Activated CD4-positive, alpha-beta T cell treated with anti-CD3 and anti-CD28 coated beads for 4 hours (primary cell): ENCODE measurements at places on chromosomes 5 and 9.

GRCh38 chr5:53378590-53379247 is 101.7 kb upstream of the FST start:
- DNase-seq, result no peak

- no peak for DNase-seq
Measured at GRCh38 chr5:32942225-32942989, 231.3 kb downstream of the NPR3 start.

DNA sequence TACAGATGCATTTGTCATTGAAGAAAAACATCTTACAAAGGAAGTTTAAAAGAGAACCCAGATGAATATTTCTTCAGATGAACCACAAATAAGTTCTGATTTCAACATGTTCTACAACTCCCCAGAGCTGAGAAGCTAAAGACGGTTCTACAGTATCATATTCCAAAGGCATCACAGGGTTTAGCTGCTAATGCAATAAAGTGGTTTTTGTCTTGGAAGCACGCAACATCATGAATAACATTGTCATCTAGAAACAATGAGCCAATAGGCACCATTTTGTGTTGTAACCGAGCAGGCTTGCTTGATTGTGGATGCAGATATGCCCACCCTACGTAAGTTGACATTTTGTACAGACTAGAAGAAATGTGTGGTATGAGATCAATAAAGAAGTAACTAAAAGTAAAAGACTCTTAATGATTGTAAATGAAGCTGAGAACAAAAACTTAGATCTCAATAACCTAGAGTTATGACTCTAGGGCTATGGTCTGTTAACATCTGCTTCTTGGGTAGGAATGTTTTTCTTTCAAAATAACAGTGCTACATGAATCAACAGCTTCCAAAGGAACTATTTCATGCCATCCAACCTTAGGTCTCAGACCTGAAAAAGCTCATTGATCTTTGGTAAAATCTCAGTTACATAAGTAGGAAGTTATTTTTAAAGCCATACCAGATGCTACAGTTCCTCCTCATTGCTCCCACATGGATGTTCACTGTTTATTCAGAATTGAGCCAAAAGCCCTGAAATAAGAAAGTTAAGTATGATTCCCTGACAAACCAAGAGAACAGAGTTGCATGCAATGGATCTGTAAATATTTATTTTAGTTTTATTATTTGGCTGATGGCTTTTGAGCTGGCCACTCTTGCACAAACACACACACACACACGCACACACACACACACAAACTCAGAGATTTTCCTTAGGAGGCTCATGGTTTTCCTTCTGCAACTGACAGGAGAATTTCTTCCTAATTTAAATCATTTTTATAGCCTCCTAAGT is 118.7 kb upstream of the SLCO6A1 start:
- DNase-seq, result no peak

DNA sequence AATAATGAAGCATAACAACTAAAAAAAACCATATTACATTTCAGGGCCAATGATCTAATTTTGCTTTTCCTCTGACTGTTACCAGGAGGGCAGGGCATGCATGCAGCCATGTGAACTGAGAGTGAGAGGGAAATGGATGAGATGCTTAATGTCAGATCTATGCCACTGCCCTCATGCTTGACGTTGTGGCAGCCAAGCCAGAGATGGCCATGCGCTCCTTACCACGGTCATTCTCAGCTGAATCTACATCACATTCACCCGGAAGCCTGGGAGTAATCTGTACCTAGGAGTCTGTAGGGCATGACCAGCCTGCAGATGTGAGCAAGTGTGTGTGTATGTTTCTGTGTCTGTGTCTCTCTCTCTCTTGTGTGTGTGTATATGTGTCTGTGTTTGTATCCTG is 183.7 kb downstream of the KDM4C start:
- no peak for DNase-seq

DNA sequence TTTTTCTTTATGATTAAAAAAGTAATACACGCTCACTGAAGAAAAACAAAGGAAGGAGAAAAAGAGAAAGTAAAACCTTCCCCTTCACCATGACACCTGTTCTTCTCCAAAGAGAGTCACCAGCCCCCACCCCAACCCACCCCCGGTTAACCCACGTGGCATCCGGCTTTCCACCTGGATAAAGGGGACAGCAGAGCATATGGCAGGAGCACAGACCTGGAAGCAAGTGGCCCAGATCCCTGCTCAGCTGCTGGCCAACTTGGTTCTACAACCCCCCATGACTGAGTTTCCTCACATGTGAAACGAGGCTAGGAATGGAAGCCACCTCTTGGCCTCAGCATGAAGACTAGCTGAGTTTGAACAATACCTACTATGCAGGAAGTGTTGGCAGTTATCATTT is 5.1 kb downstream of the CCDC180 start:
- no peak for DNase-seq

DNA sequence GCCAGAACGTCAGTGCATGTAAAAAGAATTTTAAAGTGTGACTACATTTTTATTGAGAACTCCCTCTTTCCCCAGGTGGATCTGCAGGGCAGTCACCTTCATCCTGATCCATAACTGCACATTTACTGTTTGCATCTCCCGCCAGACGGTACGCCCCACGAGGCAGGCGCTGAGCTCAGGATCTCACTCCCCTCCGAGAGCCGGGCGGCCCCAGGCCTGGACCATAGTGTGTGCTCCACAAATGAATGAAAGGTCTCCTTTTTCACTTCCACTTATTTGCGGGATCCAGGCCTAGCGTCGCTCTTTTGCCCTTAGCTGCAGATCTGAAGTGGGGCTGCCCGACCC is 378 bp downstream of the DROSHA start:
- DNase-seq, result peak; percentile 16

DNA sequence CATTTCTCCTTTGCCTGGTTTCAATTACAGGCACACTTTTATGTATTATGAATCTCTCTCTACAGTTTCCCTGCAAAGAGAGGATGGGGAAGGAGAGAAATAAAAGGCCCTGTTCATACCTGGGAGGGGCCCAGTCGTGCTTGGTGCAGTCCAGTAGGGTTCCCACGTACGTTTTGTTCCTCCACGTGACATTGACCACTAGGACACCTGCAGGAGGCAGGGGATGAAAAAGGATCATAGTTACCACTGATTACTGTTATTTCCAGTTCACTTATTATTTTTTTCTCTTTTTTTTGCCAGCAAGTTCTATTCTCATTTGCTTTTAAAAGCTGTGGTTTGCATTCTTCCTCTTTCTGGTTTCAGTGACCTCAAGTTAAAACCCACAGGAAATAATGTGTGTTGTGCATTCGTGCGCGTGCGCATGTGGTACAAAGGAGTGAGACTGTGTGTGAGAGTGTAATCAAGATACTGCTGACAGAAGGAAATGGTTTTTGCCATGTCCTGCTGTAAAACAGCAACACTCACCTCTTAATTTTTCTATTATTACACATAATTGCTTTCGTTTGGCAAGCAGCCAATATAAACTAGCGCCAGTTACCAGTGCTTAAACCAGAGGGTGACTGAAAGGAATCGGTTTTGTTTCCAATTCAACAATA is 96.8 kb downstream of the ZNF608 start:
- DNase-seq, result peak; percentile 44

- DNase-seq, result no peak
Measured at GRCh38 chr5:179158556-179158955, 98.4 kb downstream of the ZNF354C start.

DNA sequence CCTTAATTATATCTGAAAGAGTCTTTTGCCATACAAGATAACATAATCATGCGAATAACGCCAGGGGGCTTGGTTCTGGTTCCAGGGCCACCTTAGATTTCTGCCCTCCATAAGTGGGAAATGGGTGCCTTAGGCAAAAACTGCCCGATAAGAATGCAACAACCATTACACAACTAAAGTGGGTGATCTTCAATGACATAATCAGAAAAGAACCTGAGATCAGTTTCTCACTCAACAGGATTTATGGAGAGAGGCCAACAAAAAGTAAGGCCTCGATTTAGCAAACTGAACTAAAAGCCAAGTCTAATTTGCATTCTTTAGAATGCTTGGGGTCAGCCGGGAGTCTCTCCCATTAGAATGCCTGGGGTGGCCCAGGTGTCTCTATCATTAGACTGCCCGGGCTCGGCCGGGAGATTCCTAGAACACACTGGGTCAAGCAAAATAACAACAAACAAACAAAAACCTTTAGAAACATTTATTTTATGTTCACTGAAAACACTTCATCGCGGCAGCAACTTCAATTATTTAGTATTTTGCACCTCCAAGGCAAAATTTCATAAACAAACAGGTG is 194.8 kb downstream of the AUH start:
- no peak for DNase-seq

- DNase-seq, result no peak
Measured at GRCh38 chr5:171523781-171524180, 104.3 kb downstream of the FGF18 start.

- no peak for DNase-seq
Measured at GRCh38 chr9:29775491-29775890, 2202.2 kb upstream of the C9orf72 start.

GRCh38 chr9:129617167-129617566 is 3.7 kb downstream of the C9orf50 start:
- DNase-seq, result no peak

DNA sequence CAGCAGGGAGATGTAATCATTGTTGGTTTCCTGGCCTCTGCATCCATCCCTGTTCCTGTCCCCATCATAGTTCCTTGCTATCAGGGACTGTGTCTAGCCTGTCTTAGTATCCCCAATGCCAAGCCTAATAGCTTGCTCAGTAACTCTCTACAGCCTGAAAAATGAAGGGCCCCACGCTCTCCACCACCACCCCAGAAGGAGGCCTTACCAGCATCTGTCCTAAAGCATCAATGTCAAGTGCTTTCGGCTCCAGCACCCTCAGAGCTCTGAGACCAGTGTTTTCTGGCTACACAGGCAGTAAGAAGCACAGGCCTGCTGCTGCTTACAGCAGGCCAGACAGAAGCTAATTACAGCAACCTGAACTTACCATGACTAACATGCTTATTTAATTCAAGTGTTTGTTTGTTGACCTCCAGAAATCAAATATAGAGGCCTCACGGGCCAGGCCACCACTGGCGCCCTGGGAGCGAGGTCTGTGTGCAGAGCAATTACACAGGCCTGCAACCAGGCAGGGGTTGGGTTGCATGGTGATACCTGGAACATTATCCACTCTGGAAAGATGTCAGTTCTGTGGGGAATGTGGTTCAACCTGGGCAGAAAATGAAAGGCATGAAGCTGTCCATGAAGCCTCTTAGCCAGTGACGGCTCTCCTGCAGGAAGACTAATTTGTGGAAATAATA is 124.3 kb downstream of the SLC1A3 start:
- no peak for DNase-seq

GRCh38 chr5:17400724-17401469 is 97.1 kb upstream of the TAF11L2 start:
- DNase-seq, result no peak

DNA sequence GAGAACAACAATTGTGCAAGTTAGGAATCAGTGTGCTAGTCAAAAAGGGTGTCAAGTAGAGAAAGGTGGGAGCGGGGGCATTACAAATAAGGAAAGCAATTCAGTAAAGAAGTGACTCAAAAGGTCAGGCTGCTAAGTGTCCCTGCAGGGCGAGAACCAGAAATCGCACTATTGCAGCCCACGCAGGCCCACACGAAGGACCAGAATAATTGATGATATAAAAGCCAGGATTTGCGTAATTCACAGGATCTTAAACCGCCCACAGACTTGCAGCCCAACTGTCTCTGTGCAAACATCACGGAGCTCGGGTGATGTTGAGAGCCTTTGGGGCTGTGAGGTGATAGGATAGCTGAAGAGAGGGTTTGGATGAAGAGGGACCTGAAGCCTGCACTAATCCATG is 349.0 kb downstream of the BRINP1 start:
- no peak for DNase-seq

DNA sequence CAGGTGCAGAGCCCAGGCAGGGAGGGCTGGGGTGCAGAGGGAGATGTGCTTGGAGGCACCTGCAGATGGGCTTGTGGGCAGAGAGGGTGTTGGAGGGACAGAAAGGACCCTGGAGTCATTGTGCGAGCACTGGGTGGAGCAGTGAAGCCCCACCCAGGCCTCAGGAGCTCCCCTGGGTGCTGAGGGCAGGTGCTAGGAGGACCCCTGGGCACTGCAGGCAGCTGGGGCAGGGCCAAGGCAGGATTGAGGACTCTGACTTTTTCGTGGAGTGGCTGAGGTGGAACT is 10.3 kb upstream of the SLC6A18 start:
- DNase-seq, result no peak

DNA sequence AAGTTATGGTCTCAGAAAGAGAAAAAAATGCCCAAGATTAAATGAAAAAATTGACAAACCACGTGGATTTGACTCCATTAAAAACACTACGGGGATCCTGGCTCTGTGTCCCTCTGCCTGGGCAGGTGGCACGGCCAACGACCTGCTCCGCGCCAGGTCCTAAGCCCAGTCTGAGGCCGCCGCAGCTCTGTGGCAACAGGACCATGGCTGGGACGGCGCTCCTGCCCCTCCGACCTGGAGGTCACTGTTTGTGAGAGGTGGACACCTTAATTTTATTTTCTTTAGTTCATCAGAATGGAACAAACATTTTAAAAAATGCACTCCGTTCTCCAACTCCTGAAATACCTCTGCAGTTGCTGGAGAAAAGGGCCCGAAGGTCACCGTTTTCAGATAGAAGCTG is 369.4 kb downstream of the CDH9 start:
- DNase-seq, result no peak

GRCh38 chr5:67515762-67516161 is 319.2 kb upstream of the CD180 start:
- no peak for DNase-seq

GRCh38 chr5:76789991-76790581 is 28.7 kb upstream of the F2RL1 start:
- no peak for DNase-seq

DNA sequence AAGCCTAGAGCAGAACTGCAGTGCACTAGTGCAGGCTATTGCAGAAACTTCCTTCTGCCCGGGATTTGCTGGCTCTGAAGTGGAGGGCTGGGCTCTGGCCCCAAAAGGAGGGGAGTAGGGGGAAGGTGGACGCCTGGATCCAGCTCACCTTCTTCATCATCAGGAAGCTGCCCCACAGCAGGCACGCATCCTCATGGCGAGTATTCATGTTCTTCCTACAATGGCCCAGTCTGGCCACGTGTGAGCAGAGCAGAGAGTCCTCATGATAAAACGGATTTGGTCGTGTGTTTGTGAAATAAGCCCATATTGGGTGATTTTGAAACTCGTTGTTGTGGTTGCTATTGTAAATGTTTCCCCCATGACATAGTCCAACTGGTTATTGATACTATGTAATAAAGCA is 8.2 kb upstream of the GLIPR2 start:
- no peak for DNase-seq
